Caco-2 (cell line): ENCODE measurements at places on chromosomes 5 and 9. TPM values are rescaled to one million over a fixed set of nuclear protein-coding genes. Genes with fewer than 3 reads are reported as not detected.

DNA sequence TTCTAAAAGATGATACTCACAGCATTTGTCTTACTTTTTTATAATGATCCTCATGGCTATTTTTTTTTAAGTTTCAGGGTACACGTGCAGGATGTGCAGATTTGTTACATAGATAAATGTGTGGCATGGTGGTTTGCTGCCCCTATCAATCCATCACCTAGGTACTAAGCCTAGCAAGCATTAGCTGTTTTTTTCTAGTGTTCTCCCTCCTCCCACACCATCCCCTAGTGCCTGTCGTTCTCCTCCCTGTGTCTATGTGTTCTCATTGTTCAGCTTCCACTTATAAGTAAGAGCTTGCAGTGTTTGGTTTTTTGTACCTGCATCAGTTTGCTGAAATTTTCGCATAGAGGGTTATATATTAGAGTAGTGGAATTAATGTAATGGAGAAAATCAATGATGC lies 189.1 kb upstream of the CDH12 start:
- no peak for DNase-seq

GRCh38 chr9:130043654-130044623 lies 950 bp upstream of the FNBP1 start:
- DNase-seq, result peak; percentile 63

DNA sequence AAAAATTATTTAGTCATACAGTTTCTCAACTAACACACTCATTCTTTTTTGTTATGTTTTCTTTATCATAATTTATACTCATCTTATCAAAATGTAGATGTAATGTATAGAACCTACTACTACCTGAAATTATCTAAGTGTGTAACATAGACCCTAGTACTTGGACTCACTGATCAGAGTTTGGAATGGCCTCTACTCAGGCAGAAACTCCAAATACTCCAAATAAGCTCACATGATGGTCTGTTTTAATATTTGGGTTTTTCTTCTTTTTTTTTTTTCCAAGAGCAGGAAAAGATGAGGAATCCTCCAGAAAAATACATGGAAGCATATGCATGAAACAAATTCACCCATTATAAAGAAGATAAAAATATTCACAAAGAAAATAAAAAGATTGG lies 126.3 kb downstream of the PDE4D start:
- no peak for DNase-seq

DNA sequence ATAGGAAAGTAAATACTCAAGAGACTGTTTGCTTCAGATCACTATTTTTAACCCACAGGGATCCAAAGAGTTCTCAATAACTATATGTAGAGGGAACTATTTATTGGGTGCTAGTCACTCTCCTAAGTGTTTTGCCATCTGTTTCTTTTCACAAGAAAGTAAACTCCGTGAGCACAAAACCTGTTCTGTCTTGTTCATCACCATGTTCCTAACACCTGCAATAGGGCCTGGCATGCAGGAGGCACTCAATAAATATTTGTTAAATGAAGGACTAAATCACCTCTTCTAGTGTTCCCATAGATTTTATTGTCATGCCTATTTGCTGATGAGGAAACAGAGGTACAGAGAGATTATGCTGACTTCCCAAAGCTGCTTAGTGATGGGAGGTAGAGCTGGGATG lies 118.2 kb downstream of the VCAN start:
- DNase-seq, result no peak

The ADRB2 gene
- not detected in 2 replicates for total RNA-seq

DNA sequence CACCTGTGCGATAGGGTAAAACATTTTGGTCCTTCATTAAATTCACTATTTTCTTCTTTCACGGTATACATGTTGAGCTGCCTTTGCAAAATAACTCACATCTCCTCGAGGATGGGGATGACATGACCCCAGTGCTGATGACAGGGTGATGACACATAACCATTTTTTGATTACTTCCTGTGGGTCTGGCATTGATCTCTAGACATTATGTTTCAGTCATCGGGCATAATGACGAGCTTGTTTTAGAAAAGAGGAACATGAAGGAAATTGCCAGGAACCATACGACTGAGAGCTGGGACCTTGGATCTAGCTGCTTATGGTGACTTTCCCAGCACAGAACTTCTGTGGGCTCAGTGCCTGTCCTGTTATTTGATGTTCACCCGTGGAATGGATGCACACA lies 25.2 kb downstream of the COL5A1 start:
- DNase-seq, result no peak

The PRDM9 gene
- total RNA-seq, result not detected in 2 replicates
